ENCODE measurements at places on chromosomes 3 and 15. TPM values are rescaled to one million over a fixed set of nuclear protein-coding genes. Genes with fewer than 3 reads are reported as not detected.

FAM227B gene
- 3.3 TPM for total RNA-seq

RETNLB gene
- not detected for total RNA-seq

SLMAP gene
- total RNA-seq = 36.0 TPM

LEKR1 gene
- 0.16 TPM for total RNA-seq

CNTN4 gene
- total RNA-seq = not detected

ADPGK gene
- total RNA-seq = 57.7 TPM

AADACL2 gene
- not detected for total RNA-seq

ISLR gene
- not detected for total RNA-seq

SLC12A1 gene
- not detected for total RNA-seq

- DNase-seq = no peak
- H3K27ac ChIP-seq = no peak overlapping the region
- no peak overlapping the region for H3K4me3 ChIP-seq
- H3K36me3 ChIP-seq = peaks cover 5% of the 10 kb centered on the region
These were observed 56.4 kb upstream of the LIMD1 start for GRCh38 chr3:45537970-45538640.

DNA sequence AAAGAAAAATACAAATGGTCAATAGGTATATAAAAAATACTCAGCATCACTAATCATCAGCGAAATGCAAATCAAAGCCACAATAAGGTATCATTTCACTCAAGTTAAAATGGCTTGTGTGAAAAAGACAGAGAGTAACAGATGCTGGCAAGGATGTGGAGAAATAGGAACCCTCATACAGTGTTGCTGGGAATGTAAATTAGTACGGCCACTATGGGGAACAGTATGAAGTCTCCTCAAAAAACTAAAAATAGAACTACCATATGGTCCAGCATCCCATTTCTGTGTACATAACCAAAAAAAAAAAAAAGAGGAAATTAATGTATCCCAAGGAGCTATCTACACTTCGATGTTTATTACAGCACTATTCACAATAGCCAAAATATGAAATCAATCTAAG is 98.1 kb upstream of the TGFBR2 start:
- H3K36me3 ChIP-seq = no peaks in the 10 kb centered on the region
- no peak overlapping the region for H3K4me3 ChIP-seq
- no peaks in the 10 kb centered on the region for H3K27me3 ChIP-seq

DNA sequence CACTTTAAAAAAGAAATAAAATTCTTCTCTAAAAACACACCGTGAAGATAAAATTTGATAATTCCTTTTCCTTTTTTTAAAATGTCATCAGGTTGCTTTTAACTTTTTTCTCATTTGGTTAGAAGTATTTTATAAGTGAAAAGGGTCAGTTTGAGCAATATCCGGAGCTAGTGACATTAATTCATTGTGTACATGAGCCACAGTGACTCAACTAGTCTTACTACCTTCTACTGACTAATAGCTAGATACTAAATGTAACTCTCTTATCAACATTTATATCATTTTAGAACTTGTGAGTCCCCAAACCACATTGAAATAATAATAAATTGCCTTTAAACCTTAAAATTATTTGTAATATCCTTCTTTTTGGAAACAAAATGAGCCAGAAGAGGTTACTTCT is 101.2 kb upstream of the ZBTB20 start:
- peaks cover 15% of the 10 kb centered on the region for H3K4me1 ChIP-seq
- H3K27ac ChIP-seq = no peak overlapping the region
- no peak for DNase-seq
- no peaks in the 10 kb centered on the region for H3K27me3 ChIP-seq

GRCh38 chr3:138862924-138863775 is 28.4 kb upstream of the PIK3CB start:
- 0 out of 2 replicates have a peak overlapping the region, but pooled peaks have one; percentile 14 for H3K27ac ChIP-seq
- H3K4me3 ChIP-seq = no peak overlapping the region
- H3K36me3 ChIP-seq = no peaks in the 10 kb centered on the region
- H3K4me1 ChIP-seq = peaks cover 12% of the 10 kb centered on the region

DNA sequence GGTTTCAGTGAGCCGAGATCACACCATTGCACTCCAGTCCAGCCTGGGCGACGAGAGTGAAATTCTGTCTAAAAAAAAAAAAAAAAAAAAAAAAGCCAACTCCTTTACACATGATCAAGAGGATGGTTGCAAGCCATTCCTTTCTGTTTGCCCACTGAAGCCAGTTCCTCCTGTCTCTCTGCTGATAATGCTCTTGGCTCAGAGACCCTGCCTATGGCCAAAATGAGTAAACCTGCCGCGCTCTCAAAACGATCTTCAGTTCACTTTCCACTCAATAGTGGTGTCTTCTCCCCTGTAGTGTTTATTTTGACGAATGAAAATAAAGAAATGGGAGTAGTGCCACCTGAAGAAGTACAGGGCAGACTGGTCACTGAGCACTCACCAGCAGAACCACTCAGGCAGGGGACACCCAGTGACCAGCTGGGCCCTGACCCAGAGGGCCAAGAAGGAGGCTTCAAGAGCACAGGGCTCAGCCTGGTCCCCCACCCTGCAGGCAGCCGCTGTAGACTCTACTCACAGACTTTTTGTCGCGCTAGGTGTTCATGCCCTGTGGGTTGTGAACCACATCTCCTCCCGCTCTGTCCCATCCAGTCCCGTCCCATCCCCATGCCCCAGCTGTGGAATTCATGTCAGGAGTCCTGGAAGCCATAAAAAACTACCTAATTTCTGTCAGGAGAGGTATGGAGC is 23.6 kb downstream of the GRAMD2A start:
- no peaks in the 10 kb centered on the region for H3K36me3 ChIP-seq
- no peak overlapping the region for H3K27ac ChIP-seq
- no peaks in the 10 kb centered on the region for H3K27me3 ChIP-seq
- no peaks in the 10 kb centered on the region for H3K4me1 ChIP-seq
- no peak overlapping the region for H3K4me3 ChIP-seq

GRCh38 chr3:32238453-32239306 is at the start of gene CMTM8:
CMTM8 (plus strand) TSS chr3:32238680; CDS start chr3:32238973, 293 bp downstream.
- H3K4me1 ChIP-seq = peaks cover 8% of the 10 kb centered on the region
- peak within 1 kb of the TSS; percentile 34 for H3K4me3 ChIP-seq
- no peaks in the 10 kb centered on the region for H3K36me3 ChIP-seq
- no peak within 1 kb of the TSS for H3K27ac ChIP-seq
- no peak for DNase-seq
- H3K27me3 ChIP-seq = peaks cover 38% of the 10 kb centered on the region
